Activated naive CD8-positive, alpha-beta T cell treated with anti-CD3 and anti-CD28 coated beads, Interleukin-2, amount 50 U/mL, for 16 hours (primary cell): ENCODE measurements at places on chromosomes 1 and 21.

DNA sequence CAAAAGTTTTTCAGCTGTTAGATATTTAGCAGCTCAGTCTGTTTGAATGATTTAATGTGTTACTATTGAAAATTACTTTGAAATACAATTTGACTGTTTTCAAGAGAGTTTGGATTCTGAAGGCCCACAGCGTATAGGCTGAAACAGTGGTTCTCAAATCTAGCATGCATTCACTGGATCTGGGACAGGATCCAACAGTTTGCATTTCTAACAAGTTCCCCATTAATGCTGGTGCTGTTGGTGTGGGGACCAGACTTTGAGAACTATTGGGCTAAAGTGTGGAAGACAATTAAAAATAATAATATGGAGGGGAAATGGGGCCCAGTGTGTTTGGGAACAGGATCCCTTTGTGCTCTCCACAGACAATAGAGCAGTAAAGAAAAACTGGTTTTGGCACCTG, 31.9 kb downstream of the ITSN1 start:
- no peak for DNase-seq

DNA sequence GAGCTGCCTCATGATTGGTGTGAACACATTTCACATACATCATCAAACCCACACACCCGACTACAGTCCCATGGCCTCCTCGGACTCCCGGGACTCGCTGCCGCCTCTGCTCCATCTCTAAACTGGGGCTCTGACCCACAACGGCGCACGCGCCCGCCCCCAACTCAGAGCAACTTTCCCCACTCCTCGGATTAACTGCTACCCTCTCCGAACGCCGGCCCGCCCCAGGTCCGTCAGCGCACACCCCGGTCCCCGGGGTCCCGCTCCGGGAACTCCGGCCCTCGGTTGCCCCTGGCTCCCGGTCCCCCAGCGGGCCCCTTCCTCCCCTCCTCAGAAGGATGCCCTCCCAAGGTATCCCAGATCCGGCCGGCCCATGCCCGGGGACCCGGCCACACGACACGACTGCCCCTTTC, 740 bp downstream of the DSTYK start:
- no peak for DNase-seq

DNA sequence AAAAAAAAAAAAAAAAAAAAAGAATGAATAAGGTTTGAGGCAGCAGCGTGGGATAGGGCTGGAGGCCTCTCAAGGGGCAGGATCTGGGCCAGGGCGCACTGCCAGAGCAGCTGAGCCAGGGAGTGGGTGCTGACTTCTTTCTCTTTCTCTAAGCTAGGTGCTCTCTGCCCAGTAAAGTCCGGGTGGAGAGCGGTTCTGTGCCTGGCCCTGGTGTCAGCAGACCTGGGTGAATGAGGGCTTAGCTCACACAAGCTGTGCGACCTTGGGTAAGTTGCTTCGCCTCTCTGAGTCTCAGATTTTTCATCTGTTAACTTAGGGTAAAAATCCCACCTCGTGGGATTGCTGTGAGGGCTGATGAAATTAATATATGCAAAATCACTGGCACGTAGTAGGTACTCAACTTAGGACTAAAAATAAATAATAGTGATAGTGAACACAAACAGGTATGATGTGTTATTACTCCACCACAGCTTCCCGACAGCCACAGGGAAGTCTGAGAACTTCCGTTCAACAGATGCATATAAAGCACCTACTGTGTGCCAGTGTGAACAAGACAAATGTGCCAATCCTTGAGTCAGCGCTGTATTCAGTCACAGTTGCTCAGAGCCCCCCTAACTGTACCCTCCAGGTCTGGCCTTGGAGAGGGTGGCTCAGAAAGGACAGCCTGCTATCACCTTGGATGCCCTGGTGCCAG, 2.0 kb upstream of the FAM131C start:
- no peak for DNase-seq

DNA sequence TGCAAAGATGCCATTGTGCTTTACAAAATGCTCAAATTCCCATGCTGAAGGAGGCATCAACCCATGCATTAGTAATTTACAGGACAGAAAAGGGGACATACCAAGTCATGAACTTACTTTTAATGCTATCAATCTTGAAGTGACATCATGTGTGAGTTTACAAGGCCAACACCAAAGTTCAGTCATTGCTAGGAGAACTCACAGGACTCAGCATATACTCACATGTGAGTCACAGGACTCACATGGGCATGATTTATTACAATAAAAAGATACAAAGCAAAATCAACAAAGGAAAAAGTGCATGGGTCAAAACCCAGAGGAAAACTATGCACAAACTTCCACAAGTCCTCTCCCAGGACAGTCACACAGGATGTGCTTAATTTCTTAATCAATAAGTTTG, 1656.0 kb downstream of the MRPL39 start:
- DNase-seq, result no peak

DNA sequence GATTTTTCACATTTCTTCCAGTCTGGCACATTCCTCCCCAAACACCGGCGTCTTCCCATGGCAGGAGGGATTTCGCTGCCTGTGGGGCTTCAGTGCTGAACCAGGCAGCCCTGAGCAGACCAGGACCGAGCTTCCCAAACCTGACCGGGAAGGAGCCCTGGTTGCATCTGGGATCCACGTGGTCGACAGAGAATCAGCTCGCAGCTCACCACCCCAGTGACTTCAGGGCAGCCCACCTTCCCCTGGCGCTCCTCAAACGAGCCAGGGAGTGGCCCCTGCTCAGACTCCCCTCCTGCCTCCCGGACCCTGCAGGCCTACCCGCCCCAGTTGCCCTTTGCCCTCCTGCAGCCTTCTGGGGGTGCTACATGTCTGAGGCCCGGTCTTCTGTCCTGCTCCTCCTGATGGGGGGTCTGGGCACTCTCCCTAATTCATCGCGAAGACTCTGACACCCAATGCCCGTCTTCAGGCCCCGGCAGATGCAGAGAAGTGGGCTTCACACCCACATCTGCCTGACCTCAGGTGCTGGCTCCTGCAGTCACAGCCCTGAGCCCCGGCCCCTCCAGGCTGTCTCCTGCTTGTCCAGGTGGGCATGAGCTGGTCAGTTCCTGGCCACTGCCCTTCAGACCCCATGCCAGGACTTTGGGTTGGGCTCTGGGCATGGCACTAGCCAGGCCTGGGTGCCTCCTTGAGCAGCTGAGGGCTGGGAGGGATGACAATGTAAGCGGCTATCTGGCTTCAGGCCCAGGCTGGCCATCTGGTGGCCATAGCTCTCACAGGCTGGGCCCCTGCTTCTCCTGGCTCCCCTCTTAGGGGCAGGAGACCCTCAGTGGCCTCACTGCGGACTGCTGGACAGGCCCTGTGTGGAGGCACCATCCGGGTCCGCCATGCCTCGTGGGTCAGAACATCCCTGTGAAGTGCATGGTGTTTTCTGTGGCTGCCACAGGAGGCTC, 26.1 kb upstream of the PRSS38 start:
- DNase-seq, result no peak

- no peak for DNase-seq
Observed at GRCh38 chr1:178688244-178688643, 36.8 kb upstream of the RALGPS2 start.

GRCh38 chr1:160046494-160047110, 14.8 kb upstream of the PIGM start:
- no peak for DNase-seq

GRCh38 chr1:156677616-156678596, 699 bp upstream of the NES start:
- no peak for DNase-seq

DNA sequence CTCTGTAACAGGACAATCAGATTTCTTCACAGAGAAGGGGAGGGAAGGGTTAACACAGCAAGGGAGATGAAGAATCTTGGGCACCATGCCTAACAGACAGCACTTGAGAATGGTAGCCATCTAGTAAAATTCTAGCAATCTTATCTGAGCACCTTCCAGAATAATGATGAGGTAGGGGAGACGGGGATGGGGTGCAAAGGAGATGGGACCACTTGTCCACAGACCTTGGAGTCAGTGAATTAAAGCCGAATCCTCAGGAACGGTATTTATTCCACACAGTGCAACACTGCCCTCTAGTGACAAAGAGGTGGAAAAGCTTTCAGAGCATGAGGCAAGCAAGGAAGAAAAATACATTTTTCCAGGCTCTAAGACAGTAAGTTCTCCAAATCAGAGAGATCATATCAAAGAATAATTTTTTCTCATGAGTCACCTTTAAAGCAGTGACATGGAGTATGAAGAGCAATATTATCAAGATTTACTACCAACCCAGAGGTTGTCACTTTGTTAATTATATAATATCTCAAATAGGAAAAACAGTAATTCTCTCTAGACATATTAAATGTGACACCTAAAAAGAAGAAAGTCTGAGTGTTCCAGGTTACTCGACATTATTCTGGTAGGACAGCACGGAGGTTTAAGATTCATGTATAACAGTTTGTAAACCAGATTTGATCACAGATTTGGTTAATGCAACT, 43.3 kb upstream of the LPAR3 start:
- DNase-seq, result no peak

DNA sequence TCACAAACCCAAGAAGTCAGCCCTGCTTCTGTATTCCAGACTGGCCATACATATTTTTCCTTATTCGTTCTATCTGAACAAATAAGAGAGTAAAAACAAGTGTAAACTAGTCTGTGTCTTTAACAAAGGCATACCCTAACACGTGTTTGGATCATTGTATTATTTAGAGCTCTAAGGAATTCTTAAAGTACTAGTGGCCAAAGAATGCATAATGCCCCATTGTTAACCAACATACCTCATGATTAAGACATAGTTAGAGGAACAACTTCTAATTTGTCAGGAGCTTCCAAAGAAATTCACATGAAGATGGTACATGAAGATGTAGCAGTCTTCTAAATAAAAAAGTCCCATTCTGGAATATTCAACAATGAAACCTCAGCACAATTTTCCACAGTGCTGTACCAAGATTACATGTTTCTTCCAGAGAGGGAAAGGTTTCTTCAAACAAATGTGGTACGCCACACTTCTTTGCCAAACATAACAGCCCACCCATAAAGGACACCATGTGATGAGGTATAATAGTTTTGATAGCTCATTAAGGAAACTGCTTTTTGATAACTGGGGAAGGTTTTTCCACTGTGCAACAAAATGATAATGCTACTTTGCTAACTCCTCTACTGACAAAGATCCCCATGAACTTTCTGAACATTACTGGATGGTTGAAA, 5.0 kb downstream of the PALMD start:
- no peak for DNase-seq

- DNase-seq, result no peak
Observed at GRCh38 chr1:45331436-45332345, 5.0 kb downstream of the HPDL start.

- no peak for DNase-seq
Observed at GRCh38 chr1:84505493-84506001, 639 bp upstream of the SPATA1 start.

- DNase-seq, result no peak
Observed at GRCh38 chr21:37419228-37419906, 52.8 kb downstream of the DYRK1A start.

GRCh38 chr1:232438476-232438875, 191.5 kb downstream of the SIPA1L2 start:
- DNase-seq, result no peak

DNA sequence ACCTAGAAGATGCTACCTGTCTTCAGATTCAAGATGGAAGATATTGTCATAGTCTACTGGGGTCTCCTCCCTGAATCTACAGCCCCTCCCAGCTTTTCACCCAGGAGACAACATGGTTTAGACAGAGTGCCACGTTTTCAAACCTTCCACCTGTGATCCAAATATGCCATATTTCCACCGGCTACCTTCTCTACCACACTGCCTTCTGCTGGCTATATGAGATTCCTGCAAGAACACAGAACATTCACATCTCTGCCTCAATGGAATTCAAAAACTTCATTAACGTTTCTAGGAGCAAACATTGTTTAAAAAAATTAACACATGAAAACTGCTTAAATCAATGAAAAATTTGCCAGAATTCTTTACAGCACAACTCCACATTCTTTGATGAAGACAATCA, 12.9 kb upstream of the LELP1 start:
- no peak for DNase-seq
